Activated T-helper 1 cell treated with Interleukin-2 at 50 U/mL for 16 hours (primary cell): ENCODE measurements at places on chromosomes 11 and 22.

- DNase-seq: no peak
These were observed 9.4 kb upstream of the IGSF9B start for GRCh38 chr11:133966172-133966651.

DNA sequence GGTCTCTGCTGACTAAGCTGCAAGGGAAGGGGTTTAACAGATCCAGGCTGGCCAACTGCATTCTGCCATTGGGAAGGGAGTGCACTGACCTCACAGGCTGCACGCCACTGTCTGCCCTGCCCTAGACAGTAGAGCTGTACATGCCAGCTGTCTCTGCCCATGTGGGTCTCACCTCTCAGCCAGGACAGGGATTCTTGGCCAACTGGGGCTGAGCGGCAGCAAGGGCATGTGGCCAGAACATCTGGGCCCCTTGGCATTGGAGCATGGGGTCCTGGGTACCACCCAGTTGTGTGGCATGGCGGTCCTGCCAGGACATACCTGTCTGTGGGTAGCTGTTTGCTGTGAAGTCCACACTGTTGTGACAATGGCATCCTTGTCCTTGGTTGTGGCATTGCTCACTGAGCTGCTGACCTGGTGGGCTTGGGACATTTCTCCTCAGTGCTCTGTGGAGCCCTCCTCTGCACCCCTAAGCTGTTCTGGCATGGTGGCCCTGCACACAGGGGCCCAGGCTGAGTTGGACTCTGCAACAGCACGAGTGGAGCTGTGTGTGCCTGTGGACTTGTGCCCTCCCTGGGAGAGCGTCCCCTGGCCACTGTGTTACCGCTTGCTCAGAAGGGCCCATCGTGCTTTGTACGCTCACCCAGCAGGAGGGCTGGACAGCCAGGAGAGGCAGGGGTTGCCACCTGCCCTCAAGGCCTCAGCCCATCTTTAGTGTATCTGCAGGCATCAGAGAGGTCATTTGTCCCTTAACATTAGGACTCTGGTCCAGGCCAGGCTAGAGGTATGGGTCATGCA lies 46.7 kb downstream of the MED15 start:
- DNase-seq: no peak

GRCh38 chr22:29780748-29781676 lies 13.8 kb downstream of the UQCR10 start:
- no peak for DNase-seq

DNA sequence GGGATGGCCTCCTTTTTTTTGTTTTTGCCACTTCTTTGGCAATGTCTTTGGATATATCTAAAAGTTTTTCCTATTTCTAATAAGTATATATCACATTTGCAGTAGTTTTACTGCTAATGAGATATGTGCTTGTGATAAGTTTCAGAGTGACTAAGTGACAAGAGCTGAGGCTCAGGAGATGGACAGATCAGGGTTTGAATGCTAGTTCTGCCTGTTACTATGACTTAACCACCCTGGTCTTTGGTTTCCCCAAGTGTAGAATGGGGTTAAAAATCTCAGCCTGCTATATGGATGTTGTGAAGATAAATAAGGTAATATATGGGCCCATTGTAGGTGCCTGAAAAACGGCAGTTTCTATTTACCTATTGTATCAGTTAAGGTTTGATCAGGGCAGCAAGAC lies 9.1 kb upstream of the MICAL2 start:
- no peak for DNase-seq

DNA sequence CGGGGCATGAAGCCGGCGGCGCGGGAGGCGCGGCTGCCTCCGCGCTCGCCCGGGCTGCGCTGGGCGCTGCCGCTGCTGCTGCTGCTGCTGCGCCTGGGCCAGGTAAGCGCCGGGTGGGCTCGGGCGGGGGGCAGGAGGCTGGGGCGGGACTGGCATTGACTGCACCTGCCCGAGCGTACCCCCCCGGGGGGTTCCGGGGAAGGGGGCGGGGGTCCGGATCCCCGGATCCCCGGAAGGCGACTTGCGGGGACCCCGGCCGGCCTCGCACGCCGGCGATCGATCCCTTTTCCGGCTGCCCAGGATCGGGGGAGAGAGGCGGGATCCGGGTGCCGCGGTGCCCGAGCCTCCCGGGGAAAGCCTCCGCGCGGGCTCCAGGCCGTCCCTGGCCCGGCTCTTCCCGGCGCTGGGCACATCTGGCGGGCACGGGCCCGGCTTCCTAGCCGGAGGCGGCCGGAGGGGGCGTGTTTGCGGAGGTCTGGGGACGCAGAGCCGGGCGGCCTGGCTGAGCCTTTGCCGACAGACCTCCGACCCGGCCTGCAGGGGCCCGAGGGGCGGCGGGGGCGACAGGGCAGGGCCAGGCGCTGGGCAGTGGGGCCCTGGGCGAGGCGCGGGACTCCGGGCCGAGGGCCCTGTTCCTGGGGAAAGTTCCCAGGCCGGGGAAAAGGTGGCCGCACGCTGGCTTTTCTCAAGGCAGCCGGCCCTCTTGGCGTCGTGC lies 705 bp downstream of the PTPRJ start:
- no peak for DNase-seq

DNA sequence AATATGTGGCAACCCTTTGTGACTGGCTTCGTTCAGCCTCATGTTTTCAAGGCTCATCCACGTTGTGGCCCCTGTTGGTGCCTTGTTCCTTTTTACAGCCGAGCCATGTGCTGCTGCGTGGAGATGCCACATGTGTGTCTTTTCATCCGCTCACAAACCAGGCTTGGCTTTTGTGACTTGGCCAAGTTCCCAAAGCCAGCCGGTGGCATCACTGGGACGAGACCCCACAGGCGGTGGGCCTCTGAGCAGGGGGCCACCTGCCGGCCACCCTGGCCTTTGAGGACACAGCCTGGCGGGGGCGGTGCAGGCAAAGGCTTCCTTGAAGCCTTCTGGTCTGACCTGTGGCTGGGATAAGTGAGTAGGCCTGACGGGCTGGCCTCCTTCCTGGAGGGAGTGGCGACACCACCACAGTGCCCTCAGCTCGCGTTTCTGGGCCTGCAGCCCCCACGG lies 10.5 kb downstream of the GRK2 start:
- DNase-seq: no peak

GRCh38 chr11:125625225-125625629 lies 264 bp downstream of the CHEK1 start:
- DNase-seq: no peak

GRCh38 chr11:130003717-130004001 lies 1.0 kb upstream of the PRDM10 start:
- DNase-seq: no peak

GRCh38 chr22:46165977-46166376 lies 15.7 kb downstream of the PPARA start:
- no peak for DNase-seq

DNA sequence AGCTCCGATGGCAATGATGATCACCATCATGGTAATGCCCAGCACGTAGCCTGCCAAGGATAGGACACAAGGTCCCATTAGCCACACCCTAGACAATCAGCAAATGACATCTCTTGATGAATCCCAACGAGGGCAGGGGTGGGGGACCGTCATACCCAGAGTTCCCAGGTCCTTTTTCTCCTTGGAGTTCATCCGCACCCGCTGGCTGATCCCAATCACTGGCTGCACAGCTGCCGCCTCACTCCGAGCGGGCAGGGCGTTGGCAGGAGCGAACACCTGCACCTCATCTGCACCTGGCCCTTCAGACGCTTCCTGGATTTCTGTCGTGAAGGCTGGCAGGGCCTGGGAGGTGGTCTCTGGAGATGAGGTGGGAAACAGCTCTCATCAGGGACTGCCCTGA lies 2.9 kb downstream of the PIK3IP1 start:
- no peak for DNase-seq

DNA sequence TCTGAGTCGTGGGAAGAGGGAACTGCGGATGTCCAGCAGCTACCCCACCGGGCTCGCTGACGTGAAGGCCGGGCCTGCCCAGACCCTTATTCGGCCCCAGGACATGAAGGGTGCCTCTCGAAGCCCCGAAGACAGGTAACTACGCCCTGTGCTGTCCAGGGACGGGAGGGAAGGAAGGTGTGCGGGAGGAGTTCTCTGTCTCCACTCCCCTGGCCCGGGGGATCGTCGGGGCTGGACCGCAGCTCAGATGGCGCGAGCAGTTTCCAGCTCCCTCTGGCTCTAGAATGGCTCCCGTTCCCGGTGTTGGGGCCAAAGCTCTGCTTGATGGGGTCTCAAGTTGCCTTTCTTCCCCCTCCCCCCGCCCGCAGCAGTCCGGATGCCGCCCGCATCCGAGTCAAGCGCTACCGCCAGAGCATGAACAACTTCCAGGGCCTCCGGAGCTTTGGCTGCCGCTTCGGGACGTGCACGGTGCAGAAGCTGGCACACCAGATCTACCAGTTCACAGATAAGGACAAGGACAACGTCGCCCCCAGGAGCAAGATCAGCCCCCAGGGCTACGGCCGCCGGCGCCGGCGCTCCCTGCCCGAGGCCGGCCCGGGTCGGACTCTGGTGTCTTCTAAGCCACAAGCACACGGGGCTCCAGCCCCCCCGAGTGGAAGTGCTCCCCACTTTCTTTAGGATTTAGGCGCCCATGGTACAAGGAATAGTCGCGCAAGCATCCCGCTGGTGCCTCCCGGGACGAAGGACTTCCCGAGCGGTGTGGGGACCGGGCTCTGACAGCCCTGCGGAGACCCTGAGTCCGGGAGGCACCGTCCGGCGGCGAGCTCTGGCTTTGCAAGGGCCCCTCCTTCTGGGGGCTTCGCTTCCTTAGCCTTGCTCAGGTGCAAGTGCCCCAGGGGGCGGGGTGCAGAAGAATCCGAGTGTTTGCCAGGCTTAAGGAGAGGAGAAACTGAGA lies 1.4 kb downstream of the ADM start:
- no peak for DNase-seq

DNA sequence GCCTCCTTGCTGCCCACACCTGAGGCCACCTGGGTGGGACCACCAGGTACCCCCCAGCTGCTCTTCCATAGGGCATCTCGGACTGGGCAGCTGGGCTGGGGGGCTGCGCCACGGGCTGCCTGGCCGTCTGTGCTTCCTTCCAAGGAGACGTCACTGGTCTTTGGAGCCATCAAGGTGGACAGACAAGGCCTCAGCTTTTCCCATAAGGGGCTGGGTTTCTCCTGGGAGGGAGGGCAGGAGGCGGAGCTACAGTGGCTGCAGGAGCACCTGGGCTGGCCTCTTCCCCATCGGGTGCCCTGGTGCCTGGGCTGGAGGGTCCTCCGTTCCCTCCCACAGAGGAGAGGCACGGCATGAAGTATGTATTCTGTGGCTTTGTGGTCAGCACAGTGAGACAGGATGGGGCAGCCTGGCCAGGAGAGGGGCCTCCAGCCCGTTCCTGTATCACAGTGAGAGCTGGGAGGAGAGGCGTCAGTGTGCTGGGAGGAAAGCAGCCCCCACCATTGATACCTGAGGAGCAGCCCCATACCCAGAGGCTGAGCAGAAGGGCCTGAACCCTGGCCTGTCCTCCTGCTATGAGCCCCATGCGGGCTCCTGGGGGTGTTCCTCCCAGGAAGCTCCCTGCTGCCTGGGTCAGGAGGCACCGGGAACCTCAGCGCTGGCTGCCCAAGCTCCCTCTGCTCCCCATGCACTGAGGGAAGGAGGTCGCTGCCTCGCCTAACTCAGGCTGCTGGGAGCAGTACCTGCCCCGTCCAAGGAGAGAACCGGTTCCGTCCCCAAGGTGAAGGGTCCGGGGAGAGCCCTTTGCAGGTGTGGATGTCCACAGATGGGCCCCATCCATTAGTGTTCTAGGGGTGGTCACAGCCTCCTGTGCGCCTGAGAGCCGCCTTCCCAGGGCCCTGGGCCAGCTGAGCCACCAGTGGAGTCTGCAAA lies 1075.0 kb downstream of the BRD1 start:
- no peak for DNase-seq

DNA sequence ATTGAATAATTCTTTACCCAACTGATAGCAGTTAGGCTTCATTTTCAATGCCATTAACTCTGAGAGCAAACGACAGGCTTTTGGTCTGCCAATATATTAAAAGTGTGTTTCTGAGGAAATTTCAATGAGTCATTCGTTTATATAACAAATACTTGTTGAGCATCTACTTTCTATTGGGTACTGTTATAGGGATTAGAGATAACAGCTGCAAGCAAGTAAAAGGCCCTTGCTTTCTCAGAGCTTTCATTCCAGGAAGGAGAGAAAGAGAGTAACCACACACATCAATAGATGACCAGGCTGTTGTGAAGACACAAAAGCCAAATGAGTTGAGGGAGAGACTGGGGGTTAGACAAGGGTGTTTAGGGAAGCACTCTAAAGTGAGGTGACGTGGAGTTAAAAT lies 35.7 kb downstream of the CD44 start:
- DNase-seq: no peak

DNA sequence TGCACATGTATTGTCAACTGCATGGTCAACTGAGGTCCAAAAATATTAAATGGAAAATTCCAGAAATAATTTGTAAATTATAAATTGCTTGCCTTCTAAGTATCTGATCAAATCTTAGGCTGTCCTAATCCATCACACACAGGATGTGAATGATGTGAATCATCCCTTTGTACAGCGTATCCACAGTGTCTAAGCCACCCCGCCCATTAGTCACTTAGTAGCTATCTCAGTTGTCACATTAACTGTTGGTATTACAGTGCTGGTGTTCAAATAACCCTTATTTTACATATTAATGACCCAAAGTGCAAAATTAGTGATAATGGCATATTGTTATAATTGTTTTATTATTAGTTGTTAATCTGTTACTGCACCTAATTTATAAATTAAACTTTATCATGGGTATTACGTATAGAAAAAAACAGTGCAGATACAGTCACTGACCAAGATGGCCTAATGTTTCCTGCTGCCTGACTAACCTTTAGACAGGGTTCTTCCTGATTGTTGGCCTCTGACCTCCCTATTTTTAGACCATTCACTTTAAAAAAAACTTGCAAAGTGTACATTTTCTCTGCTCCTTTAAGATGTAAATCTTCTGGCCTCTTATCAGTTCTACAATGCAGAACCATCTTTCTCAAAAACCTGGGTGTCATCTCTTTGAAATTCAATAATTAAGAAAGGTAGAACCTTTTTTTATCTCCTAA lies 2.9 kb upstream of the SVIP start:
- DNase-seq: no peak

- DNase-seq: no peak
These were observed 211.9 kb downstream of the BLID start for GRCh38 chr11:121904148-121904547.

DNA sequence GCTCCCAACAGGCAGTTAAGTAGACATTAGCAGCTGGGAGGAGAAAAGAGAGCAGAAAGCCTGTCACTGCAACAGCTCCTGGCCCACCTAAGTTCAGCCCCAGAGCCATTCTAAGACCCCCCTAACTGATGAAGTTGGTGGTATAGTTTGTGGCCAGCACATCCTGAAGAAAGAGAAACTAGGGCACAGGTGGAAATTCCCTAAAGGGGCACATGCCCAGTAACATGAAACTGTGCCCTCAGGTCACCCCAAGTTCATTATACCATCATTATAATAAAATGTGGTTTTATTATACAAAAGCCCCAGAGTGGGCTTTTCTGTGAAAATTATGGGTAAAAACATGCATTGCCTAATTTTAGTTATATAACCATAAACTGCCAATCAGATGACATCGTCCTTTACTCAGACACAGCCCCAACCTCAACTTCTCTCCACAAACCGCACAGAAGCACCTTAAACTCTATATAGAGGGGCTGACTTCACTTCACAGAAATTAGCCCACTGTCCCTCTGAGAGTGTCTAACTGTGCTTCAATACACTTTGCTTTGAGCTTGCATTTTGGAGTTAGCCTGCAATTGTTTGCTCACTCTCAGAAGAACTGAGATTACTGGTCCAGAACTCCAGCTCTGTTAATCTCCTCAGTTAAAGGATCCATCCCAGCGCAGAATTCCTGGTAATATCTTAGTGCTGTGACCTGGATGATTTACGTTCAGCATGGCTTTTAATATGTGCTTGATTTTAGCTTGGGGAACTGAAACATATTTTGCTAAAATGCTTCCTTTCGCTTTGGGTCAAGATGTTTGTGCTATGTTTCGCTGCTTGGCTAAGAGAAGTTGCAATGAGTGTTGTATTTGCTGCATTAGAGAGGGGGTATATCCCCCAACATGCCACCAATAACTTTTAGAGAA lies 1.8 kb upstream of the APOL3 start:
- DNase-seq: no peak
